Activated CD4-positive, alpha-beta T cell treated with anti-CD3 and anti-CD28 coated beads, Interleukin-2, amount 50 U/mL, for 24 hours (primary cell): ENCODE measurements at places on chromosomes 16 and 17.

GRCh38 chr17:63546308-63547082 lies 3.8 kb upstream of the DCAF7 start:
- no peak for DNase-seq

DNA sequence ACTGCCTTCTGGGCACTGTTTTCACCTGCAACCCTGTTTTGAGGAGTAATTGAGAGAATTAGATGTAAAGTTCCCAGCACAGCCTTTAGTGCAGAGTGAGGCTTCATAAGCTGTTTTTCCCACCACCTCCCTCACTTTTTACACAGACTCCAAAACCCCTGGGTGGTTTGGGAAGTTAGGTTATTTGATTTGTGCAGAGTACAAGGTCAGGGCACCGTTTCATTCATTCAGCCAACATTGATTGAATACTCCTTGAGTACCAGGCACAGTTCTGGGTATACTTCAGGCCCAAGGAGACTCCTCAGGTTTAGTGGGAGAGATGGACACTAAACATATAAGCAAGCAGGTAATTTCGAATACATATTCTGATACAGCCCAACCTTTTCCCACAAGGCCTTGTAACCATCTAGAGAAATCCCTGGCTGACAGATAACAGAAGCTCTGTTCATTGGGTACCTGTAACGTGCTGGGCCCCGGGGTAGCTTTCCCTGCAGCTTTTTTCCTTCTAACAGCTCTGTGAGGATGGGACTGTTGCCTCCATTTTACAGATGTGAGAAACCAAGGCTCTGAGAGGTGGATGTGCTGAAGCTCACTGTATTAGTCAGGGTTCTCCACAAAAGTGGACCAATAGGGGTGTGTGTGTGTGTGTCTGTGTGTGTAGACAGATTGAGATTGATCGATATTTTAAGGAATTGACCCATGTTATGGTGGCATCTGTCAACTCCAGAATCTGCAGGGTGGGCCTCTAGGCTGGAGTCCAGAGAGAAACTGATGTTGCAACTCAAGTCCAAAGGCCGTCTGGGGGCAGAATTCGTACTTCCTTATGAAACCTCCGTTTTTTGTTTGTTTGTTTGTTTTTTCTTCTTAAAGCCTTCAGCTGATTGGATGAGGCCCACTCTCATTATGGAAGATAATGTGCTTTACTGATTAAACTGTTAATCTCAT lies 234.7 kb downstream of the SNX29 start:
- DNase-seq: no peak

GRCh38 chr17:19996086-19996485 lies 13.1 kb upstream of the SPECC1 start:
- DNase-seq: no peak

GRCh38 chr16:19225651-19226050 lies 57.6 kb downstream of the SYT17 start:
- no peak for DNase-seq

GRCh38 chr16:25014500-25015147 lies 545 bp downstream of the ARHGAP17 start:
- no peak for DNase-seq

DNA sequence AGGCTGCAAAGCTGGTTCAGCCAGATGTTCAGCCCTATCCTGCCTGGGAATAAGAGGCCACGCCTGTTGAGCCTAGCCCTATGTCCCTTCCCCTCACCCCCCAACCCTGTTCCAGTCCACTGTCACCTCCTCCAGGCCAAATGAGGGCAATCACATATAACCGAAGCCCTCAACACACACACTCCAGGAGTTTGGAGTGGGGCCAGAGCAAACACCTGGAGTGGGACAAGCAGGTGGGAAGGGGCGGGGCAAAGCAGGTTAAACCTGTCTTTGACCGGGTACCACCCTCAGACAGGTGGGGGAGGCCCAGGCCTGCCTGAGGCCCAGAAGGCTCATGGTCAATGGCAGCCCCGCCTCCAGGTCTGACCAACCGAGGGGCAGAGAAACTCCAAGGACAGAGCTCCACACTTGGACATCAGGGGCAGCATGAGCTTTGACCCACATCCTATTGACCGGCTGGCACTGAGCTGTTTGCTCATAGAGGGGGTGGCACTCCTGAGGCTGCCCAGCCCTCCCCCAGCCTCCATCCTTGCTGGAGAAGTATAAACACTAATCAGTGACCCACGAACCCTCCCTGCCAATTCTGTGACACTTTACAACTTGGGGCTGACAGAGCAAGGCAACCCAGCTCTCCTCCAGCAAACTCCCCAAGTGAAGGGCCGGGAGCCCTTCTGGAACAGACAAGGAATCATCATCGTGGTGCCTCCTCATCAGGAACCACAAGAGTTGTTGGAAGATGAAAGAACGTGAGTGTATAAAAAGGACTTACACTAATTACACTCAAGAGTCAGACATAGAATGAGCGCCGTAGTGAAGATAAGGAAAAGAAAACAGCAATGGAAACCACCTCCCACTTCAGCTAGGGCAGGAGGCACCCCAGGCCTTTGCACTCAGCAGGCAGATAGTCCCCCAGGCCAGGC lies 1.5 kb downstream of the ESRP2 start:
- DNase-seq: no peak

- DNase-seq: no peak
These were observed 14.2 kb upstream of the CD300A start for GRCh38 chr17:74452033-74452840.

GRCh38 chr17:36149296-36149820 lies 27.1 kb downstream of the TBC1D3B start:
- no peak for DNase-seq

DNA sequence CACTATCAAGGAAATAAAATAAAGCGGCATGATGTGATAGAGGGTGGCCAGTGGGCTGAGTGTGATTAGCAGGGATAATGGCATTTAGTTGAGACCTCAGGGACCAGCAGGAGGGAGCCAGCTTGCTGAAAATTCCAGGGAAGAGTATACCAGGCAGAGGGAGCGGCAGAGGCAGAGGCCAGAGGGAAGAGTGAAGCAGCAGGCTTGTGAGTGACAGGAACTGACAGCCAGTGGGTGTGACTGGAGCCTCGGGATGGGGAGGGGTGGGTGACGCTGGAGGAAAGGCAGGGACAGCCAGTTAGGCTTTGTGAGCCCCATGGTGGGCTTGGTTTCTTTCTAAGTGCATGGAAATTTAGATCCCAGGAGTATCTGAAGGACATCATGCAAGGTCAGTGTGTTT lies 209.7 kb upstream of the CACNG3 start:
- DNase-seq: no peak

DNA sequence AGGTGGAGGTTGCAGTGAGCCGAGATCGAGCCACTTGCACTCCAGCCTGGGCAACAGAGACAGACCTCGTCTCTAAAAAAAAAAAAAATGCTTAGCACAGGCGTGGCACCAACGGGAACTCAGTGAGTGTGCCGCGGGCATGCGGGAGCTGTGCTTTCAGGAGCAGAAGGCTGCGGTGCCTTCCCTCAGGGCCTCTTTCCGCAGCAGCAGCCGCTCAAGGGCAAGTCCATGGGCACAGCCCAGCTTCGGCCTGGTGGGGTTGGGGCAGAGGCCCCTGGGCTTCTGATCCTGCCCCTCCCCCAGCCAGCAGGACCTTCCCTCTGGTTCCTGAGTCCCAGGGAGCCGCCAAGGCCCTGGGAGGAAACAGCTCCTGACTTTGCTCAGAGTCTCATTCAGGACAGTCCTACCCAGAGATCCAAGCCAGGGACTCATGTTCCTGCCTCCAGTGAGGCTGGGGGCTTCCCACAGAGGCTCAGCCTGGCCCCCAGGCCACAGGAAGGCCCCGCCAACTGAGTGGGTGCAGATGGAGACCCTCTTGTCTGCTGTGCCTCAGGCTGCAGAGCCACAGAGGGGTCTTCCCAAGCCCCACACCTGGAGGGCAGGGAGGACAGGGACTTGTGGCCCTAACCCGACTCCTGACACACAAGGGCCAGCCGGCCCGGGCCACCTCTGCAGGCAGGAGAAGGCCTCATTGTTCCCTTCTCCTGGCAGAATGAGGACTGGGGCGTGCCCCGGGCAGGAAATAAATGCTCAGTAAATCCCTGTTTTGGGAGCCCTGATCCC lies 3.3 kb upstream of the ZG16B start:
- no peak for DNase-seq

GRCh38 chr16:66007717-66008116 lies 358.8 kb upstream of the CDH5 start:
- no peak for DNase-seq

GRCh38 chr16:27097800-27098230 lies 31.1 kb downstream of the C16orf82 start:
- no peak for DNase-seq

GRCh38 chr17:40178021-40178601 lies 841 bp downstream of the RAPGEFL1 start:
- DNase-seq: no peak

DNA sequence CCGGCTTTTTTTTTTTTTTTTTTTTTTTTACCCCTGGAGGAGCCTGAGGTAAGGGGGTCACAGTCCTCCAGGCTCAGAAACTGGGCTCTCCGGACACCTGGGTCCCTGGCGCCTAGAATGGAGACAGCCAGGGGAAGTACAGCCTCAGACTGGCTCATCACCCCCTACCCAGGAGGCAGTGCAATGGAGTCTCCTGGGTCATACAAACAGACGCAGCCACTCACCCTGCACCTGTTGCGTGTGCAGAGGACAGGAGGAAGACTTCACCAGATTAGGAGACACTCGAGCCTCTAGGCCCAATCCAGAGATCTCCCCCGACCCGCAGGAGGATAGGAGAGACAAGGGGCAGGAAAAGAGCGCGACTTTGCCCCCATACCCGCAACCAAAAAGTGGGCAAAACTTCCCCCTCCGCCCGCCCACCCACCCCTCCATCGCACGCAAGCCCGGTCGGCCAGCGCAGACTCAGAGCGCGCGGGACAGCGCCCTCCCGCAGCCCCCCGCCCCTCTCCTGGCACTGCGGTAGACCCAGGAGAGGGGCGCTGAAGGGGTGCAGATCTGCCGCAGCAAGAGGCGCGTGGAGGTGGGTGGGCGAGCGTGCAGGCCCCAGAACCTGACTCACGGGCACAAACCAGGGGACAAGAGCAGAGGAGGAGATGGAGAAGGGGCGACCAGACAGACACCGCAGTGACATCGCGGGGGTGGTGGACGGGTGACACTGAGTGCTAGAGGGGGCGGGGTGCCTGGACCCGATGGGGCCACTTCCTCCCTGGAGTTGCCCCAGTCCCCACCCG lies 900 bp downstream of the HAP1 start:
- DNase-seq: no peak

GRCh38 chr17:31296142-31296541 lies 897 bp downstream of the OMG start:
- DNase-seq: no peak

DNA sequence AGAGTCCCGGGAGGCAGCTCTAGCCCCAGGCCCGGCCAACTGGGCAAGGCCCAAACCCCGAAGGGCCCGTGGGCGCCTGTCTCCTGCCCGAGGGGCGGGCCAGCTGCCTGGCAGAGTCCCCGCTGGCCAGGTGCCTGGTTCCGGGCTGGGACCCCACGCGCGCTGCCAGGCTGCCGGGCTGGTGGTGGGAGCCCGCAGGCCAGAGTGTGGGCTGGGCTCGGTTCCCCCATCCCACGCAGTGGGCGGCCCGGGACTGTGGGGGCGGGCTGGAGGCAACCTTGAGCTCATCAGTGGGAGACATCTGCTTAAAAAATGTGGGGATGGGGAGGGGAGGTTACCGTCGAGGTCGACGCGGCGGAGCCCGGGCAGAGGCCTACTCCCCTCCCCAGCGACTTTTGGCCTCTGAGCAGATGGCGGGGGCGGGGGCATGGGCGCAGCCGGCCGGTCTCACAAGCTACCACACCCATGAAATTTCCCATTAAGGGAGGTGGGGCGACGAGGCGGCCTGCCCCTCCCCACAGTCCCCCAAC lies 176.4 kb upstream of the GSE1 start:
- no peak for DNase-seq

- no peak for DNase-seq
These were observed 218.5 kb upstream of the CIBAR2 start for GRCh38 chr16:85330694-85331188.

DNA sequence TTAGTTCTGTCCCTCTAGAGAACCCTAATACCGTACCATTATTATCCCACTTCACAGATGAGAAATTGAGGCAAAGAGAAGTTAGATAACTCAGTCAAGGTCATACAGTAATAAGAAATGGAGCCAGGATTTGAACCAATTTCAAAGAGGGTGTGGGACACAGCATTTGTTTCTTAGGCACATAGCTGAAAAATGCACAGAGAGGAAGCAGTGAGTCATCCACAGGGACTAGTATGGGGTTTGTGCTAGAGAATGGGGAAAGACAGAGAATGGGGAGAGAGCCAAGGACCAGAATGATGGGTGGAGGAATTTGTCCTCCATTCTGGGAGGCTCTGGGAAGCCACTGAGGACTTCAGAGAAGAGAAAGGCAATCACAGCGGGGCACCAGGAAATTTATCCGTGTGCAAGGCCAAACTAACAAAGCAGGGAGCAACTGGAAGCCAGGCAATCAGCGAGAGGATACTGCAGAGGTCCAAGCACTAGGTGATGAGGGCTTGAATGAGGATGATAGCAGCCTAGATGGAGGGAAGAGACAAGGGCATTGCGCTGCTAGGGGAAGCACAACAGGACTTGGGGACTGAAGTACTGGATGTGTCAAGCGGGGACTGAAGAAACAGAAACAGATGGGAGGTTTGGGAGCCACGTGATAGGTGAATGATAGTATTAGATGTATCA lies 78.1 kb upstream of the ZFHX3 start:
- DNase-seq: no peak

GRCh38 chr16:54505549-54506213 lies 219.1 kb upstream of the IRX3 start:
- DNase-seq: no peak

DNA sequence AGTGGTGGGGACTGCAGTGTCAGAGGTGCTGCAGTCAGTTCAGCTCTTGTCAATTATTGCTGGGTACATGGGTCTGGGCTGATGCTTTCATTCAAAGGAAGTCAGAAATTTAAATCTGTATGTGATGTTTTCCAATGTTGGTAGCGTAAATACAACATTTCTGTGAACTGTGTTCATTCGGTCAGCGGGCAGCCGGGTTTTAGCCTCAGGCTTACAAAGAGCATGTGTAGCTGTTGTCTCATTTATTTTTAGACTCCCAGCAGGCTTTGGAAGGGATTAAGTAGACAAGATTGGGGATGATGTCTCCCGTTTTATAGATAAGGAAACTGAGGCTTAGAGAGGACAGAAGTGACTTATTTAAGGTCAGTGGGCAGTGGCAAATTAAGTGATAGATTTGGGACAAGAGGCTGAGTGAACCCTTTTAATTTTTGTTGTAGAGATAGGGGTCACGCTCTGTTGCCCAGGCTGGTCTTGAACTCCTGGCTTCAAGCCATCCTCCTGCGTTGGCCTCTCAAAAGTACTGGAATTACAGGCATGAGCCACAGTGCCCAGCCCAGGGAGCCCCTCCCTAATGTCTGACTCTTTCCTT lies 8.1 kb downstream of the AQP8 start:
- DNase-seq: no peak

- DNase-seq: no peak
These were observed 10.3 kb upstream of the RAB11FIP4 start for GRCh38 chr17:31381165-31381668.

GRCh38 chr17:36152639-36153120 lies 23.8 kb downstream of the TBC1D3B start:
- DNase-seq: no peak
